ENCODE measurements at places on chromosomes 16 and 17.

- no peaks in the 10 kb centered on the region for H3K36me3 ChIP-seq
- H3K27me3 ChIP-seq = peaks cover 4% of the 10 kb centered on the region
- no peak overlapping the region for H3K27ac ChIP-seq
- no peak overlapping the region for H3K4me3 ChIP-seq
- no peak for DNase-seq
Observed at GRCh38 chr16:29900888-29901606, 759 bp downstream of the ASPHD1 start.

DNA sequence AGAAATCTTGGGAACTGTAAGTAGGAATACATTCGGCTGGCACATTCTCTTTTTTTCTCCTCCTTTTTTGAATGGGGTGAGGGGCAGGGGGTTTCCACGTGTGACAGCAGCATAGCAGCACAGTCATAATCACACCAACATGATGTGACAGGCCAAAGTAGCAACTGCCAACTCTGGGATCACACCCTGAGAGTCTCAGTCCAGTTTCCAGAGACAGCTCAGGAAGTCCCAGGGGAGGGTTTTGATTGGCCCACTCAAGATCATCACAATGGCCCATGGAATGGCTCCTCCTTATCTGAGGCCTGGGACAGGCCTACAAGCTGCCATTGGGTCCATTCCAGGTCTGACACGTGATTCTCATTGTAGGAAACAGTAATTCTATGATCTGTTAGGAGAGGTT is 207.1 kb upstream of the ASIC2 start:
- no peak overlapping the region for H3K27ac ChIP-seq
- no peak overlapping the region for H3K4me3 ChIP-seq
- no peaks in the 10 kb centered on the region for H3K27me3 ChIP-seq
- no peak for DNase-seq

DNA sequence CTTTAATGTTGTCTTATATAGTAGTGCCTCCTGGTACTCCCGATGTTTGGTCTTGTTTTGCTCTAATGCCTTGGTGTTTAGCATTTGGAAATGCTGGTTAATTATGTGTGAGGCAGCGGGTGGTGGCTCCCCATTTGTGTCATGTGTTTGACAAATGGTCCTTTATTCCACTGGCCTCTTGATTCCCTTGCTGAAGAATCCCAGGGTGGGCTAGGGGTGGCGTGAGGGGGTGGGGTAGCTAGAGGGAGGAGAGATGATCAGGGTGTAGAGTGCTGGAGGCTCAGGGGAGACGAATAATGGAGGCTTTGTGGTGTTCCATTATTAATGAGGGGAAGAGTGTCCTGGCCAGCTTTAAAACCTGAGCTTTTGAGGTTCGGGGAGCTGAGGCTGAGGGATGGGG is 5.4 kb downstream of the DYNLL2 start:
- no peaks in the 10 kb centered on the region for H3K27me3 ChIP-seq
- DNase-seq = no peak
- H3K4me1 ChIP-seq = peaks cover 42% of the 10 kb centered on the region
- no peak overlapping the region for H3K27ac ChIP-seq
- H3K4me3 ChIP-seq = no peak overlapping the region

DNA sequence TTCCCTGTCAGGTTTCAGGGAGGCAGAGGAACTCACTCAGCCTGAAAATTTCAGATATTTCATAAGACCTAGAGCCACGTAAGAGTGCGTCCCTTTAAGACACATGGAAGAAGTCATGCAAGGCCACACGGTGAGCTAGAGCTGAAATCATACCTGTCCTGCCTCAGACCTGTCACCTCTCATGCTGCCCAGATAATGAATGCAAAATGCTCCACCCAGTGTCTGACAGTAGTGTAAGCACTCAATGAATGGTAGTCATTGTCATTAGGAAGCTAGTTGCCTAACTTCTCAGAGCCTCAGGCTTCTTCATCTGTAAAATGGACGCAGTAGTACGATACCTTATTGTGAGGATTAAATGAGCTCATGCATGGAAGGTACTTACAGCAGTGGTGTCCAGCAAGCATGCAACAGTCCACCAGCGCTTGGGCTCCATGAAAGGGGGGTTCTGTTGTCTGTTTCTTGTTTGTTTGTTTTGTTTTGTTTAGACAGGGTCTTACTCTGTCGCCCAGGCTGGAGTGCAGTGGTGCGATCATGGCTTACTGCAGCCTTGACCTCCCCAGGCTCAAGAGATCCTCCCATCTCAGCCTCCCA is 60.7 kb downstream of the WSB1 start:
- no peak overlapping the region for H3K27ac ChIP-seq
- DNase-seq = no peak
- no peak overlapping the region for H3K4me3 ChIP-seq
- H3K4me1 ChIP-seq = peaks cover 20% of the 10 kb centered on the region
- no peaks in the 10 kb centered on the region for H3K27me3 ChIP-seq

- peaks cover 37% of the 10 kb centered on the region for H3K4me1 ChIP-seq
- no peaks in the 10 kb centered on the region for H3K36me3 ChIP-seq
- no peak for DNase-seq
- no peak overlapping the region for H3K4me3 ChIP-seq
Observed at GRCh38 chr17:40448213-40448638, 5.0 kb downstream of the IGFBP4 start.

GRCh38 chr16:22664561-22664997 is 149.4 kb upstream of the HS3ST2 start:
- H3K27ac ChIP-seq = no peak overlapping the region
- no peak for DNase-seq
- no peaks in the 10 kb centered on the region for H3K27me3 ChIP-seq
- no peaks in the 10 kb centered on the region for H3K4me1 ChIP-seq

DNA sequence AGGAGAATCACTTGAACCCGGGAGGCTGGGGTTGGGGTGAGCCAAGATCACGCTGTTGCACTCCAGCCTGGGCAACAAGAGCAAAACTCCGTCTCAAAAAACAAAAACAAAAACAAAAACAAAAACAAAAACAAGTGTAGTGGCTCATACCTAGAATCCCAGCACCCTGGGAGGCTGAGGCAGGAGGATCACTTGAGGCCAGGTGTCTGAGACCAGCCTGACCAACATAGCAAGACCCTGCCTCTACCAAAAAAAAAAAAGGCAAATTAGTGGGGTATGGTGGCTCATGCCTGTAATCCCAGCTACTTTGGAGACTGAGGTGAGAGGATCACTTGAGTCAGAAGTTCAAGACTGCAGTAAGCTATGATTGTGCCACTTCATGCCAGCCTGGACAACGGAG is 26.4 kb upstream of the HAPSTR1 start:
- H3K27me3 ChIP-seq = no peaks in the 10 kb centered on the region
- H3K36me3 ChIP-seq = no peaks in the 10 kb centered on the region
- no peaks in the 10 kb centered on the region for H3K4me1 ChIP-seq
- DNase-seq = no peak
- H3K27ac ChIP-seq = no peak overlapping the region

DNA sequence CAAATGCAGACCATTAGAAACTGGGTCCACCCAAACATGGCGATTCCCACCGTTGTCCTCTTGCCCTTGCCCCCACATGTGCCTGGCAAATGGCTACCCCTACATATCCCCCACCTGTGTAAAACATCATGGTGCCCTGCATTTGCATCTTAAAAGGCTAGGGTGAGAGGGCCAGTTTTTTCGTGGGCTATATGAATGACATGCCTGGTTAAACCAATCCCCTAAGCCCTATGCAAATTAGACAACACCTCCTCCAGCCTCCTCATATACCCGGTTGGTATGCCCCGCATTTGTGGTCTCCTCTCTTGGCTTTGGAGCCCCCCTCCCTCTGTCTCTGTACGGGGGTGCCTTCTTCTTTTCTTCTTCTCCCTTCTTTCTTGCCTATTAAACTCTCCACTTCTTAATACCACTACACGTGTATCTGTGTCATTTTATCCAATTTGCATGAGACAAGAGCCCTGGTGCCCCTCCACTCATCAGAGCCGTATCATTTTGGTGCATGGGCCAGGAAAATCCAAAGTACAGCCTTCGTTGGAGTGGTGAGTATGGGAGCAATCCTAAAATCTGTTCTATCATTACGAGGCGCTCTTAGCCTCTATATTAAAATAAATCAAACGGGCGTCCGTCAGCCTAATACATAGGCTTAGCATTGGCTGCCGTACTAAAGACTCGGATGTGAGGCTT is 30.1 kb downstream of the QPRT start:
- no peaks in the 10 kb centered on the region for H3K27me3 ChIP-seq
- H3K4me3 ChIP-seq = no peak overlapping the region
- H3K4me1 ChIP-seq = peaks cover 2% of the 10 kb centered on the region
- no peak for DNase-seq
- H3K27ac ChIP-seq = no peak overlapping the region

GRCh38 chr16:27400751-27401620 is 988 bp upstream of the IL21R start:
- DNase-seq = no peak
- peaks cover 54% of the 10 kb centered on the region for H3K4me1 ChIP-seq
- no peaks in the 10 kb centered on the region for H3K36me3 ChIP-seq
- H3K27ac ChIP-seq = peak overlapping the region; percentile 83
- H3K27me3 ChIP-seq = no peaks in the 10 kb centered on the region
- H3K4me3 ChIP-seq = no peak overlapping the region

DNA sequence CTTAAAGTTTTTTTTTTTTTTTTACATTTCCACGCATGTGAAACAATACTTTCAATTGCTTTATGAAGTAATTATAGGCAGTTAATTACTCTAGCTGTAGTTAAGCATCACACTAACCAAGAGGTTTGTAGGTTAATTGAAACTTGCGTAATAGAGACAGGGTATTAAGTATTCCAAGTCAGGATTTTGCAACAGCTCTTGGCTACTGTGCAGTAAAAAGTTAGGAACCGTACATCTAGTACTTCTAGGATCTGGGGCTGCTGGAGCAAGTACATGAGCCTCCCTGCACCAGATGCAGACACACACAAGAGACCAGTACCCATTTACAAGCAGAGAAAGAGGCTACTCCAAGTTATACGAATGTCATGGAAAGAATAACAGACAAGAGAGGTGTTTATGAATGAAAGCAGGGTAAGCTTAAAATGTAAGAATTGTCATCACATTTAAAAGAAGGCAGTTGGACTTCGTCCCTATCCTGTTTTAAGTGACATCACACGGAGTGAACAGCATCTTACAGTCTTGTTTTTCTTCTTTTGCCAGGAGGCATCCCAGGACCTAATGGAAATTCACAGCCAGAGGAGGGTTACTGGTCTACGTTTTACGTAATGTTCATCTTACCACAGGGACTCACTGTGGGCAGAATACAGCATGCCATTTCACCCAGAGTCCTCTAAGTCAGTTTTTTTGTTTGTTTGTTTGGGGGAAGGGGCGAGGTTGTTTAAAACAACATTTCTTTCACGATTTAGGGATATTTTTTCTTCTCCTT is 379.6 kb upstream of the PSMD7 start:
- H3K4me3 ChIP-seq = no peak overlapping the region
- H3K4me1 ChIP-seq = no peaks in the 10 kb centered on the region
- no peaks in the 10 kb centered on the region for H3K27me3 ChIP-seq
- no peak overlapping the region for H3K27ac ChIP-seq

GRCh38 chr16:83002351-83003334 is 375.9 kb downstream of the CDH13 start:
- no peak for DNase-seq
- H3K4me1 ChIP-seq = no peaks in the 10 kb centered on the region
- no peaks in the 10 kb centered on the region for H3K36me3 ChIP-seq
- no peaks in the 10 kb centered on the region for H3K27me3 ChIP-seq

DNA sequence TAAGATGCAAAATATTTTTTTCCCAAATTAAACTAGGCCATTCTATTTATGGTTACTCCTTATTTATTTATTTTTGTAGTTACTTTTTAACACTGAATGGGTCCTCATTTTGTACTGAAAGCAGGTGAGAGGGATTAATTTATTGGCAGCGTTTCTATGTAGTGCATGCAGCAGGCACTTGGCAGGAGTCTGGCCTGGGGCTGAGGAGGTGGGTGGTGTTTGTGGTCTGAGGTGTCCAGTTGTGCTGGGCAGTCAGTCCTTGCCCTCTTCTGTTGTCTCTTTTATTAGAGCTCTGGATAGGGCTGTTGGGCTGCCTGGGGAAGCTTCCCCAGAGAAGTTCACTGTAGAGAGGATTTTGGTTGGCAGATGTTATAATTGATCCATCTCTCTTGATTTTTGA is 12.7 kb downstream of the SEC14L1 start:
- no peaks in the 10 kb centered on the region for H3K27me3 ChIP-seq
- peaks cover 14% of the 10 kb centered on the region for H3K36me3 ChIP-seq
- H3K4me3 ChIP-seq = no peak overlapping the region
- H3K4me1 ChIP-seq = no peaks in the 10 kb centered on the region
- DNase-seq = no peak
- no peak overlapping the region for H3K27ac ChIP-seq

DNA sequence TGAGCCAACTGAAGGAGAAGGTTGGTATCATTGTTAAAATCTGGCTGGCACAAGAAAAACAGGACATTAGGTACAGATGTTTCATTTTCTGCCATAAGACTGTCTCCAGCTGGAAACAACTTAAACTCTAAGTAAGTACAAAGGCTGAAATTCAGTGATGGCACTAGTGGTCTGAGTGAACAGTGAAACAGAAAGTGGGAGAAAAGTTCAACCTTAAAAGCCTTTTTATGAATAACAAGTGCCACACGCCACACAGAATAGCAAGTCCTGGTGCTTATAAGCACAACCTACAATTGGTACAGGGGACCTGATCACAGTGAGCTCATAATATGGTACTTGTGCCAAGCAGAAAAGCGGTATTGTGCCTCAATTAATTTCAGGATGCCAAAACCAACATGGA is 56.7 kb downstream of the CEP112 start:
- no peak for DNase-seq
- no peaks in the 10 kb centered on the region for H3K4me1 ChIP-seq
- no peaks in the 10 kb centered on the region for H3K27me3 ChIP-seq
- no peak overlapping the region for H3K4me3 ChIP-seq

GRCh38 chr17:31745964-31746600 is 113.0 kb downstream of the COPRS start:
- DNase-seq = no peak
- no peaks in the 10 kb centered on the region for H3K36me3 ChIP-seq
- peaks cover 19% of the 10 kb centered on the region for H3K27me3 ChIP-seq
- H3K27ac ChIP-seq = no peak overlapping the region
- no peak overlapping the region for H3K4me3 ChIP-seq
